NCI-H446 treated with DMSO at 0.1 percent for 48 hours (cell line): ENCODE measurements at places on chromosomes 1 and 21.
A peak's percentile ranks its signal among the peaks of the same experiment; 100 is the strongest.

GRCh38 chr1:229142471-229142870 is 128.4 kb upstream of the RAB4A start:
- DNase-seq: no peak

DNA sequence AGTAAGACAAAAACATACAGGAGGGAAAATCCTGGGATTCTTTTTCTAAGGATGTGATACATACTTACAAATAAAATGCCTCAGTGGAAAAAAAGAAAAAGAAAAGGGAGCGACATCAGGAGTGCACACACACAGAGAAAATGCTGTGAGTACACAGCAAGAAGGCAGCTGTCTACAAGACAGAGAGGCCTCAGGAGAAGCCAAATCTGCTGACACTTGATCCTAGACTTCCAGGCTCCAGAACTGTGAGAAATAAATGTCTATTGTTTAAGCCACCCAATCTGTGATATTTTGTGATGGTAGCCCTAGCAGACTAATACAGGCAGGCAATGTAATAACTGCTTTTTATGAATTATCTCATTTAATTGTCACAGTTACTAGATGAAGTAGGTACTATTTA is 17.0 kb upstream of the TRIM45 start:
- peak; percentile 68 for DNase-seq

- DNase-seq: no peak
These were observed 23.3 kb downstream of the PARK7 start for GRCh38 chr1:7984811-7985210.

GRCh38 chr1:30852026-30852425 is 56.5 kb downstream of the SDC3 start:
- DNase-seq: no peak

DNA sequence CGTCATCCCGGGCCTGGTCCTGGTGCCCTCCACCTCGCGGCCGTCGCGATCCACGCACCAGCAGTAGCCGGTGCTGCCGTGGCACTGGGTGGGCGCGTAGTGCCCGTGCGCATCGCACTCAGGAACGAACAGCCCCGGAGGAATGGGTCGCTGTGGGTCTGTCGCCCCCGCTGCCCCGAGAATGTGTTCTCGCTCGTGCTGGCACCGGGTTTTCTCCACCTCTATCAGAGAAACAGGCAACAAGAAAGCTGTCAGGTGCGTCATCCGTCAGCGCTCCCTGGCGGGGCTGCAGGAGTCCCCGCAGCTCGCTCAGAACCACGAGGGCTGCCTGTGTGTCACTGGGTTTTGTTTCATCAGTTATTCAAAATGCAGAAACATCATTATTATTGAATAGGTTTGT is 71.2 kb downstream of the NID1 start:
- no peak for DNase-seq

GRCh38 chr1:42418516-42418915 is 37.3 kb downstream of the ZMYND12 start:
- DNase-seq: no peak

GRCh38 chr1:185654199-185654951 is 79.8 kb upstream of the HMCN1 start:
- DNase-seq: no peak

- DNase-seq: no peak
These were observed 164.1 kb downstream of the USP25 start for GRCh38 chr21:15893902-15894301.

GRCh38 chr1:51289676-51290488 is 40.5 kb downstream of the TTC39A start:
- no peak for DNase-seq

DNA sequence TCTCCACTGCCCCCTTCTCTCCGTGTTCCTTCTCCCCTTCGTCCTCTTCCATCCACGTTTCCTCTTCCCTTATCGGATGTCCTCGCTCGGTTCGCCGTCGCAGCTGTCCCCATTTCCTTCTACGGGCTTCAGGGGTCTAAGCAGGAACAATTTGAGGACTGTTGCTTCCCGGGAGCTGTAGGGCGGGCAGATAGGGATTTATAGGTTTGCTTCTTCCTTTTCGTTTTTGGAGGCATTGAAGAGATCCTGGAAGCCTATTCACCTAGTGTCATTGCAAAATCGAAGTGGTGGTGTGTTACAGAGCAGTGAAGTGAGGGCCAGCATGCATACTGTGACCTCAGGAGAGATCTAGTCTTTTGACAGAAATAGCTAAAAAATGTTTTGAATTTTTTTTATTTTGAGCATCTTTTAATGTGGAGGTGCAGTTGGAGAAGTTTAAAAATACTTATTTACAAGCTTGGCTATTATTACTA is 897 bp downstream of the ZYG11B start:
- DNase-seq: no peak

DNA sequence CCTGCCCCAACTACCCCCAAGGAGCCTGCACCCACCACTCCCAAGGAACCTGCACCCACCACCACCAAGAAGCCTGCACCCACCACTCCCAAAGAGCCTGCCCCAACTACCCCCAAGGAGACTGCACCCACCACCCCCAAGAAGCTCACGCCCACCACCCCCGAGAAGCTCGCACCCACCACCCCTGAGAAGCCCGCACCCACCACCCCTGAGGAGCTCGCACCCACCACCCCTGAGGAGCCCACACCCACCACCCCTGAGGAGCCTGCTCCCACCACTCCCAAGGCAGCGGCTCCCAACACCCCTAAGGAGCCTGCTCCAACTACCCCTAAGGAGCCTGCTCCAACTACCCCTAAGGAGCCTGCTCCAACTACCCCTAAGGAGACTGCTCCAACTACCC is 67.6 kb downstream of the TPR start:
- no peak for DNase-seq

- no peak for DNase-seq
These were observed 54.3 kb downstream of the RPS6KA1 start for GRCh38 chr1:26583646-26584485.

GRCh38 chr1:93814059-93814794 is 64.8 kb downstream of the DNTTIP2 start:
- DNase-seq: peak; percentile 79

- no peak for DNase-seq
These were observed 54.8 kb downstream of the NPHP4 start for GRCh38 chr1:5937373-5937857.

DNA sequence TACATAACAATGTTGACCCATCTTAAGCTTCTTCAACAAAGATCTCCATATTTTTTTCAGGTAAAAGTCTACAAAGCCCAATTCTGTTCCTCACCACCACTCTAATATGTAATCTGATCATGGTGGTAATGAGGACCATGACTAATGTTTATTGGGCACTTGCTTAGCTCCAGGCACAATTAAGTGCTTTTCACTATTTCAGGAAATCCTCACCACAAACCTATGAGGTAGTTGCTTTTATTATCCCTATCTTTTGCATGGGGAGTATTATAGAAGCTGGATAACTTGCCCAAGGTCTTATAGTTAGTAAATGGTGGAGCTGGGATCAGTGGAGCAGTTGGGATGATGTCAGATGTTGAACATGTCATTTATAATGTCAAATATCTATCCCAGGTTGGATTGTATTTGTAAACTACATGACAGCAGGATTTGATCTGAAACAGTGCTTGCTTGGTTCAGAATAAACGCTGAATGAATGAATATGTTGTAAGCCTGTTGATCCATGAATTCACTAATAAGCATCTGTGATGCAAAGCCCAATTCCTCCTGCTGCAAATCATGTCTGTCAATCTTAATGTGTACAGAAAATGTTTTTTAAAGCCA is 283.3 kb upstream of the ST6GALNAC5 start:
- no peak for DNase-seq

- no peak for DNase-seq
These were observed 19.1 kb downstream of the COL11A1 start for GRCh38 chr1:103089221-103089620.

GRCh38 chr1:35319988-35320713 is 51.6 kb downstream of the ZMYM4 start:
- DNase-seq: no peak

DNA sequence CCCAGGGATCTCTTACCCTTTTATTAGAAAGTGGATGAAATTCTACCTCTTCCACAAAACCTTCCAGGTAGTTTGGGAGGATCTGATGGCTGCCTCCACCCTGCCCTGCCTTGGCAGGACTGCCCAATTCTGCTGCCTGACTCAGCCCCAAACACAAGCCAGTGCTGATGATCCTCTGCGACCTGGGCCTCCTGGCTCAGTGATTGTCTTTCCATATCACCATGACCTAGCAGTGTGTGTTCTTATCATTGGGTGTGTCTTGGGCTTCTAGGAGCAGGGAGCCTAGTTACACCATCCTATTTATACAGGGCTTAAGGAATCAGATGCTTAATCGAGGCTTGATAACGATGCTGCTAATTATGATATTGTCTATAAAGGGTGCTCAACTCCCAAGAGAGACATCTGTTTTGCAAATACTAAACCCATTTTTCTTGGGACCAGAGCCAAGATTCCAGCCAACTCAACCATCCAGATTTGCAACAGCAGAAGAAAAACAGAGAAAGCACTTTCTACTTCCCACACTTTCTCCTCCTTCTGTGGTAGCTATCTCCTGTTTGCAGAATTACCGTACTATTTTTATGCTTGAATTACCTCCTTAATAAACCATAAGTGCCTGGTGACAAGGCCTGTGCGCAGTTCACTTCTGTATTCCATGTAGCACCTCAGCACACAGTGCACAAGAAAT is 36.5 kb upstream of the KIF21B start:
- DNase-seq: no peak

GRCh38 chr1:48236716-48237470 is 14.4 kb downstream of the SLC5A9 start:
- DNase-seq: peak; percentile 2

- no peak for DNase-seq
These were observed 21.5 kb downstream of the STPG1 start for GRCh38 chr1:24391882-24392603.

DNA sequence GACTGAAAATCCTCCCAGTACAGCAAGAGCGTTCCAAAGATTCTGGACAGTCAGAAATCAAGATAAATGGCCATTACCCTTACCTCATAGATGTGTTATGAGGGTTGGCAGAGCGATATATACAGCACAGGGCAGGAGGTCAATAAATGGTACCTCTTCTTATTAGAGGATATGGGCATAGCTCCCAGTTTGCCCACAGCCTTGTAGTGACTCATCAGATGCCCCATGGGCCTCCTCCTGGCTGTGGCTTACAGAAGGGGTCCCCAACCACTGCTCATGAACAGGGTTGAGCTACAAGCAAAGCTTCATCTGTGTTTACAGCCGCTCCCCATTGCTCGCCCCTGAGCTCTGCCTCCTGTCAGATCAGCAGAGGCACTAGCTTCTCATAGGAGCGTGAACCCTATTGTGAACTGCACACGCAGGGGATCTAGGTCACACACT is 7.3 kb upstream of the IFNGR2 start:
- DNase-seq: peak; percentile 21

DNA sequence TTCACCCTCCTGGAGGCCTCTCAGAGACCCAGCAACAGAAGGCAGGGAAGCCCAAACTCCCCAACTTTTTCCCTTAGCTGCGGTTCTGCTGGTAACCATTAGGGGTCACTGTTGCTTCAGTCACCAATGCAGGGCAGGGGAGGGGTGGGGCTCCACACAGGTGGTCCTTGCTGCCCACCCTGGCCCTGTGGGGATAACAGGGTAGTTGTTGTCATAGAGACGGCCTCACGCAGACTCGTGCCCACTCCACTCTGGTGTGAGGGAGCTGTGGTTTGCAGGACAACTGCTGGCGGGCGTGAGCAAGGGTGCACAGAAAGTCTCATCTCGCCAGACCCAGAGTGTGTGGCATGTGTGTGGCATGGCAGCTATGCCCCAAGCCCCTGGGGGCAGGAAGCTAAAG is 19.9 kb downstream of the INSRR start:
- DNase-seq: no peak

DNA sequence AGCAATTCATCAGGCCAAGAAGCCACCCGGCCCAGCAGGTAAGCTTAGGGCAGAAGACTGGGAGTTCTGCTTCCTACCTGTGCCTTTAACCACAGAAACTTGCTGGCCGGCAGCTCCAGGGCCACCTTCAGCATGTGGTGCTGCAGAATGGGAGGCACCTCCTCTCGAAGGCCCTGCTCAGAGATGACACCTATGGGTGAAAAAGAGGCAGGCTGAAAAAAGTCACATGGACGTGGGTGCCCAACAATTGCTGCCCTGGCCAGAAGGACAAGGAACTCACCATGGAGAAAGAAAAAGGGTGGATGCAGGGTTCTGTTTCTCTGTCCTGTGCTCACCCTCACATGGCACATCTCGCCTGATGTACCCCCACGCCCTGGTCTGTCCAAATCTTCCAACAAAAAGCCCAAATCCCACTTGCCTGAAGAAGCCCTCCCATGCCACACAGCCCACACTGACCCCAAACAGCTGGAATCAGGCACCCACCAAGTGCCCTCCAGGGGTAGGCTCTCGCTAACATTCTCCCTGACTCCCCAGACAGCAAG is 33.0 kb downstream of the URB1 start:
- DNase-seq: no peak

GRCh38 chr1:182149411-182149965 is 88.0 kb upstream of the ZNF648 start:
- DNase-seq: no peak

GRCh38 chr1:90274376-90274775 is 279.5 kb downstream of the ZNF326 start:
- DNase-seq: no peak

- DNase-seq: no peak
These were observed 3.7 kb upstream of the ARHGEF19 start for GRCh38 chr1:16215882-16216753.

- no peak for DNase-seq
These were observed 629.1 kb downstream of the SMYD3 start for GRCh38 chr1:245877976-245878375.

GRCh38 chr1:84634536-84635205 is 55.6 kb downstream of the SSX2IP start:
- DNase-seq: no peak

DNA sequence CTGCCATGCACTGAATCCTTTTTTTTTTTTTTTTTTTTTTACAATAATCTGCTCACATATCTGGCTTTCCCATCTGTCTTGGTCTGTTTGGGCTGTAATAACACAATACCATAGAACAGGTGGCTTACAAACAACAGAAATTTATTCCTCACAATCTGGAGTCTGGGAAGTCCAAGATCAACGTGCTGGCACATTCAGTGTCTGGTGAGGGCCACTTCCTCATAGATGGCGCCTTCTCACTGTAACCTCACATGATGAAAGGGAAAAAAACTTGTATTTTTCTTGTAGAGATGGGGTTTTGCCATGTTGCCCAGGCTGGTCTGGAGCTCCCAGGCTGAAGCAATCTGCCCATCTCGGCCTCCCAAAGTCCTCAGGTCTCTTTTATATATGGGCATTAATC is 13.0 kb upstream of the PARP1 start:
- DNase-seq: no peak

- DNase-seq: no peak
These were observed 64.0 kb downstream of the APP start for GRCh38 chr21:26106562-26106961.

DNA sequence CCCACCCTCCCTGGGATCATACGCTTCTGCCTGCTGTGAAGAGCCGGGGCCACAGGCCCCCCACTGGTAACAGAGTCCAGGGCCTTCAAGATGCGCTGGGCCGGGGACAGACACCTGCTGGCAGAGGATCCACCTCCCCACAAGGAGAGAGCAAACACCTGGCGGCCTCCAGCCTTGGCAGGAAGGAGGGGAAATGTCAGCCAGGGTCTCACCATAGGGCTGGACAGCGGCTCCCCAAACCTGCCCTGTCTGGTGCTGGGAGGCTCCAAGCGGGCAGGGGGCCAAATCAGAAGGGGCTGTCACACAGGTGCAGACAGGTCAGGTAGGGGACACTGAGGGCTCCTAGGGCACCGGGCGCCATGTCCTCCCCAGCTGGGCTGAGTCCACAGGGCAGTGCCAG is 58.9 kb downstream of the KCNAB2 start:
- DNase-seq: no peak
